KBM-7 (cell line): ENCODE measurements at places on chromosomes 1 and 21.

- DNase-seq = no peak
Measured at GRCh38 chr1:149977345-149977744, 33.2 kb downstream of the OTUD7B start.

- no peak for DNase-seq
Measured at GRCh38 chr1:173779936-173780335, 44.5 kb upstream of the DARS2 start.

DNA sequence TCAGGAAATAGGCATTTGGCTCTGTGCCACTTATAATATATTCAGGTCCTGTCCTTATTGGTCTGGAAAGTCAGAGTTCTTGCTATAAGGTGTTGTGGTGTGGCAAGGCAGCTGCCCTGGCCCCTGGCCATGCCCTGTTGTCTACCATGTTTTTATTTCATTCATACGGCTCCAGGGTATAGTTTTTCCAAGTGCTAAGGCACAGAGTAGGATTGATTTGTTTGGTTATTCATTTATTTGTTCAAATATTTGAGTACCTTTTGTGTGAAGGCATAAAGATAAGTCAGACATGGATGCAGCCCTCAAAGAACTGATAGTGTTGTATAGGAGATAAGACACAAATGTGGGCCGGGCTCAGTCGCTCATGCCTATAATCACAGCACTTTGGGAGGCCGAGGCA is 10.1 kb downstream of the ZBTB8B start:
- DNase-seq = no peak

- no peak for DNase-seq
Measured at GRCh38 chr1:159918352-159919200, 6.7 kb downstream of the TAGLN2 start.

DNA sequence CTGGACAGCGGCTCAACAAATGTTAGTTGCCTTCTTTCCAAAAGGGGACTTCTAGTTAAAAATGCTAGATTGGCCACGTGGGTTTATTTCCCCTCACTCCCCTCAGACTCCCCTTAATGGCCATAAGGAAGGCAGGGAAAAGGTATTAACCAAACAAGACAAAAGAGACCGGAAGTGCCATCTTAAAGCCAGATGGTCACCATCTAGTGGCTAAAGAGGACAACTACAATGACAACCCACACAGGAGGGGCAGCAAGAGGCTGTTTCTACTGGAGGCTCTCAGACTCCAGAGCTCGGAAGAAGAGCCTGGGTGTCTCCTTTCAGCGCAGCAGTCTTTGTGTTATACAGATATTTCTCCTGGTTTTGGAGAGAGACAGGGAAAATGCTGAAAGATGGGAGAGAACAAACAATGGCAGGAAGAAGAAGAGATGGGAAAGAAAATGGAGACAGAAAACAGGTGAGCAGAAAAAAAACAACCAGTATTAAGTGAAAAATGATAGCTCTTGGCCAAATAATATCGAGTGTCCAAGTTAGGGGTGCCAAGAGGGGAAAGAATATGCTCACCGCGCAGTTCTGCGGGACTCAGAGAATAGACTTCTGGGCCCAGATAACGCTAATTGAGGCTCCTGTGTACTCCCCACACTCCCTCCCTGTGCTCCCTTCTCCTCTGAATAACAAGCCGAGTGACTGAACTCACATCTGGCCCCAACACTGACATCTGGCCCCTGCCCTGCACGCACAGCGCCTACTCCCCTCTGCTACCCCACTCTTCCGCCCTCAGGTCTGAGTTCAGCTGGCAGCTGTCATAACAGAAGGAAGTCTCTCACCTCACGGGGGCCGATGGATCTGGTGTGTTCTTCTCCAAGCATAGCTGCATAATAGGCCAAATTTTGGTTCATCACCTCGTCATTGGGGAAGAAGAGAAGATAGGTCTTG is 9.6 kb downstream of the P3H1 start:
- DNase-seq = peak; percentile 61

- DNase-seq = no peak
Measured at GRCh38 chr1:245791410-245792312, 636.9 kb downstream of the KIF26B start.

GRCh38 chr1:205709059-205709398 is 28.7 kb upstream of the SLC45A3 start:
- no peak for DNase-seq

- DNase-seq = no peak
Measured at GRCh38 chr1:966135-966703, at the start of gene PLEKHN1. Gene PLEKHN1, plus strand, starts transcription at chr1:966482. Its CDS starts 50 bp downstream, at chr1:966532.

GRCh38 chr1:36276688-36277087 is 29.5 kb upstream of the SH3D21 start:
- no peak for DNase-seq

- DNase-seq = no peak
Measured at GRCh38 chr1:217626321-217626720, 4.6 kb downstream of the GPATCH2 start.

DNA sequence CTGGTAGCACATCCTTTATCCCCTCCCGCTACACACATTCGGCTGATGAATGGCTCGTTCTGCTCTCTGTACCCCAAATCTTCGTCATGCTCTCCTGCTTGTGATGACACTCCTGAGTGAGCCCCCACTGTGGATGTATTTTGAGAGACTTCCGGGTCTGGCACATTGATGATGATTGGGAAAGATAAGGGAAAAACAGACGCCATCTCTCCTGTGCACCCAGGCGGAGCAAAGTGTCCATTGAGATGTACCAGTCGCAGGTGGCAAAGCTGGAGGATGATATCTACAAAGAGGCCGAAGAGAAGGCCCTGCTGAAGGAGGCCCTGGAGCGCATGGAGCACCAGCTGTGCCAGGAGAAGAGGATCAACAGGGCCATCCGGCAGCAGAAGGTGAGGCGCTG is 27.9 kb upstream of the EFHD2 start:
- DNase-seq = no peak

GRCh38 chr1:8415526-8416278 is 97.8 kb downstream of the SLC45A1 start:
- DNase-seq = no peak

DNA sequence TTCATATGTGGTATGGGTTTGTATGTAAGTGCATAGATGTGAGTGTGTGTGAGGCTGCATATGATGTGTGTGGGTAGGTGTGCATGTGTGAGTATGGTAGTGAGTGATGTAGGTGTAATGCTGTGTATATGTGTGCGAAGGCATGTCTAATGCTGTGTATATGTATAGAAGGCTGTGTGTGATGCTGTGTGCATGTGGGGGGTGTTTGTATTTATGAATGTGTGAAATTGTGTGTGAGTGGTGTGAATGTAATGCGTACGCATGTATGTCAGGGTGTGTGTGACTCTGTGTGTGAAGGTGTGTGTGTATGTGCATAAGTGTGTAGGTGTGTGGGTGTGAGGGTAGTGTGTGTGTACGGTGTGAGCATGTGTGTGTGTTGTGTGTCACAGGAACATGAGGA is 300.0 kb downstream of the OMA1 start:
- no peak for DNase-seq

DNA sequence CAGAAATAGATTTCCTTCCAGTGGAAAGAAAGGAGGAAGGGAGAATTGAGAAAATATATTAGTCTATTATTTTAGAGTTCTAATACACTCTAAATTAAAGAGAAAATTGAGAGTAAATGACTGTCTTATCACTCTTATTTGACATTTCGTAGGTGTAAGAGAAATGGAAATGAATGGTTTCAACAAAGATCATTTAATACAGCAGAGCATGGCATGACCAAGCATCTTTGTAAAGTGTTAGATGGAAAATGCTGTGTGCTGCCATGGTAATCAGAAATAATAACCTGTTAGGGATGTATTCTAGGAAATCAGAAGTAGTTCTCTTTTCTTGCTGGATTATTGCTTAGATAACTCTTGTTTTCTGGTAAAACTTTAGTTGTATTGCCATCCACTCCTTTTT is 90.9 kb downstream of the GIPC2 start:
- DNase-seq = no peak

GRCh38 chr1:67401443-67401842 is 28.8 kb downstream of the SERBP1 start:
- DNase-seq = no peak

DNA sequence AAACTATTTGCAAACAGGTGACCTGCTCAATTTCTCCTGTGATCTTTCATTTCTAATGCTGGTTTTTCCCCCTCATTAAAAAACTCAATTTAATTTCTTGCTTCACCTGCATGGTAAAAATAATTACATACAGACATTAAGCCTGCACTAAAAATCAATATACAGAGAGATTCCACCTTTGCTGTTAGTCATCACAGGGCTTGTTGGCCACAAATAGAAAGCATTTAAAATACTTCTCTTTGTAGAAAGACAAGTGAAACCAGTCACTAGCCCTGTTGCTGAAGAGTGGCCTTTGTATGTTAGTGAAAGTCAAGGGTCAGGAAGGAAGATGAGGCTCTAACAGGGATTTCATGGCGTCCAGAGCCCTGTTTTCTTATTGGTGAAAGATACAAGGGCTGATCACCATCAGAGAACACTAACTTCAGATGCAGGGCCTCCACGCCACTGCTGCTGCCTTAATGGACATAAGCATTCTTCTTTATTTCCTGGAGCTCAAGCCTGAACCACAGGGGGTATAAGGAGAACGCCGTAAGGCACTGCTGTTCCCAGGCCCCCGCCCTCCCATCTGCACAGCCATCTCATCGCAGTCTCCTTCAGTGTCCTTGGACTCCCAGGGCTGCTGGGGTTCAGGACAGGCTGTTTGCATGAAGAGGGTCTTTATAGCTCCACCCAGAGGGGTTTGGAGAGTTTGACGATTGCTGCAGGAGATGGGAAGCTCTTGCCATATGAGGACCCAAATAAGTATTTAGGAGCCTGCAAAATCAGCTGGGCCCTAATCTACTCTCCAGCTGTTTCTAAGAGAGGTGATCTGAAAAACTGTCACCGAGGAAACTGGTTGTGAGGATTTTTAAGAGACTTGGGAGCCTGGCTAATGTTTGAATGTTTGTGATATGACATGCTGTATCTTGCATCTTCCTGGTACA is 117.3 kb upstream of the IRF2BP2 start:
- DNase-seq = no peak

DNA sequence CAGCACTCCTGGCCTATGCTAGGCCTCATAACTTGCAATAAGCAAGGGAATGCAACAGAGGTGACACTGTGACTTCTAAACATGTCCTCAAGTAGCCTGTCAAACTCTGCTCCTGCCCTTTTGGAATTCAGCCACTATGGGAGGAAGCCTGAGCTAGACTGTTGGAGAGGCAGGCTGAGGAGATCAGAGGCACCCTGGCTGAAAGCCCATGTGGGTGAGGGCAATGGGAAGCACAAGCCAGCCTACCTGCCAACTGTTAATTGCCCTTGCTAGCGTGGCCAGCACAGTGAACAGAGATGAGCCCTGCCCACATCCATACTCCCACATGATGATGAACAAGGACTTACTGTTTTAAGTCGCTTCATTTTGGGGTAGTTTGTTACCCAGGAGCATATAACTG is 17.7 kb downstream of the GNB1 start:
- no peak for DNase-seq

DNA sequence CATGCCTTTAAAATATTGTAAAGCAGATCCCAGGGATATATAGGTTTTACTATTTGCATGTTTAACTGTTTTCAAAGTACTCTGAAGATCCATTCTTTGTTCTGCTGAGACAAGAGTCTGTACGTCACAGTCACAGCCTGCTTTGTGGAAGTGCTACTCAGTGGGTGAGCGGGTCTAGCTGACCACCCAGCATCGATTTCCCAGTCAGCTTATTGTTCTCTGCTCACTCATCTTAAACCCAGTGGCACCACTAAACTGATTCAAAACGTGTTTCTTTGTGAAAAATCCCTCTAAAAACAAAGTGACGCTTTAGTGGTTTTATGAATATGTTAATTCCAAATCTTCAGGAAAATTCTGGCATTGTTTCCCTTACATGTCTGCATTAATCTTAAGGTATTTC is 12.4 kb downstream of the PLPP3 start:
- DNase-seq = no peak
